ENCODE measurements at places on chromosomes 4 and X.

DNA sequence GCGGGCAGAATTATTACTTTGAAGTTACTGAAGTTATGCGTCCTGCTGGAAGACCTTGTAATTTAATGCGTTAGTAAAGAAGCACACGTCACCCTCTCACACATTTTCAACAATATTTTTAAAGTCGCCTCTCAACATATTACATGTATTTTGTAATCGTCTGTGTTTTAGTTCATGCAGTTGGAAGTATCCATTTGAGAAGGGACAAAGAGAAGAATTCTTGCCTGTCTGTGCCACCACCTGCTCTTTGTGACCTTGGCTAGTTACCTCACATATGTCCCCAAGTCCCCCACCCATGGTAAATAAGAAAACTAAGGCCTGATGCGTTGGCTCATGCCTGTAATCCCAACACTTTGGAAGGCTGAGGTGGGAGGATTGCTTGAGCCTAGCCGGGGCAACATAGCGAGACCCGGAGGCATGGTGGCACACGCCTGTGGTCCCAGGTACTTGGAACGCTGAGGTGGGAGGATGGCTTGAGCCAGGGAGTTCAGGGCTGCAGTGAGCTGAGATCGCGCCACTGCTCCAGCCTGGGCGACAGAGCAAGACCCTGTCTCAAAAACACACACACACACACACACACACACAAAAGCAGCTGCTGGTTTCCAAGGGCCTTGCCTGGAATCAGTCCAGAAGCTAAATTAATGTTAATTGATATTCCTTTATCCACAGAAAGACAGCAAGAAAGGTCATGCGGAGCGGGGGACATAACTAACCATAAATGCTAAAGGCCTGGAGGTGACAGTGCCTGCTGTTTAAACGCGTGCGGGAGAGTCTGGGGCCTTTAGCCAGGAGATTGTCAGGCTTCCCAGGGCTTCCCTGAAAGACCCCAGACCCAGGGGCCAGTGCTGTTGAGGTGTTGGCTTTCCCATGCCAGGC, 811 bp downstream of the TMEM187 start:
- DNase-seq: no peak

GRCh38 chr4:114277690-114278089, 298.2 kb upstream of the ARSJ start:
- DNase-seq: no peak

GRCh38 chr4:142656178-142656577, 189.9 kb downstream of the INPP4B start:
- peak; percentile 5 for DNase-seq

DNA sequence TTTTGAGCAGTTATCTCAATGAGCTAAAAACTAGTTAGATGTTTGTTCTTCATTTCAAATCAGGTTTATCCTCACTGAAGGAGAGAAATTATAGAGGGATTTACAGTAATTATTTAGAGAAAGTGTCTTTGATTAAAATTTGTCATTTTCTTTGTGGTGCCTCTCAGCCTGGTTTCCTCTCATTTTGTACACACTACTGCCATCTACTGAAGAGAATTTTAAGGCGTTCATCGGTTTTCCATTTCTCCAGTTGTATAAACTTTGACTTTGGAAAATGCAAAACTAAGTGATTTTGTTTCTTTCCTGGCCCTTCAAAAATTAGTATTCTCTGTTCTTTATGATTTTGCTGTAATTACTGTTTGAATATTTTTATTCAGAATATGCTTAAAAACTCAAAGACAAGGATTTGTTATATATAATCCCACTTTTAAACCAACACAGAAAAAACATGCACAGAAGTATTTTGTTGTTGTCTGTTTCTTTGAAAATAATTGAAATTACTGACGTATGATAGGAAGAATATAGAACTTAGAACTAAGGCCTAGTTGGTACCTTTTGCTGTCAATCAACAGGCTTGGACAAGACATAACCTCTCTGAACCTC, 34.4 kb upstream of the ANXA3 start:
- DNase-seq: peak; percentile 7
